Non-pigmented ciliary epithelial cell (primary cell): ENCODE measurements at places on chromosomes 5 and 9.

- no peak for DNase-seq
Observed at GRCh38 chr9:137721899-137722298, 103.1 kb downstream of the EHMT1 start.

GRCh38 chr5:106312360-106312759, 1358.4 kb downstream of the EFNA5 start:
- no peak for DNase-seq

- no peak for DNase-seq
Observed at GRCh38 chr5:167821151-167821550, 470.3 kb upstream of the WWC1 start.

GRCh38 chr5:123180178-123180577, 91.1 kb downstream of the PRDM6 start:
- no peak for DNase-seq

GRCh38 chr5:40623480-40624420, 56.0 kb upstream of the PTGER4 start:
- DNase-seq: no peak

DNA sequence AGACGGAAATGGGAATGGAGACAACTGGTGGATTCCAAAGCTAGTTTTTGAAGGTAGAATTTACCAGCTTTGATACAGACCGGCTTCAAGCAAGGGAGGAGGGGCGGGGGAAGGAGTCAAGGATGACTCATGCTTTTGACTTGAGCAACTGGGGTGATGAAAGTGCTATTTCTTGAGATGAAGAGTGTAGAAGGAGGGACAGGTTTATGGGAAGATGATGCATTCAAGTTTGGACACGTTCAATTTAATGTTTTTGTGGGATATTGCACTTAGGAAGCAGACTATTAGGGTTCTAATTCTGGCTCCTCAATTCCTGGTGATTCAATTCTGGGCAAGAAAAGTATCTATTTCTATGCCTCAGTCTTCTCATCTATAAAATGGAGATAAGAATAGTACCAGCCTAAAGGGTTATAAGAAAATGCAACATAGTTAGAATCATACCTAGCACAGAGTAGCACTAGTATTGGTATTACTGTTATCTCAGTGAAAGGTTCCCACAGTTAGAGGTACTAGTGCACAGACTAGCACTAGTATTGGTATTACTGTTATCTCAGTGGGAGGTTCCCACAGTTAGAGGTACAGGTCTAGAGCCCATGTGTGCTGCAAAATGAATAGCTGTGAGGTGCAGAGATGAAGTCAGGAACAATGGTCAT, 4.6 kb downstream of the NIPAL4 start:
- peak; percentile 82 for DNase-seq

GRCh38 chr9:112049811-112050516, 125.1 kb downstream of the SUSD1 start:
- no peak for DNase-seq

DNA sequence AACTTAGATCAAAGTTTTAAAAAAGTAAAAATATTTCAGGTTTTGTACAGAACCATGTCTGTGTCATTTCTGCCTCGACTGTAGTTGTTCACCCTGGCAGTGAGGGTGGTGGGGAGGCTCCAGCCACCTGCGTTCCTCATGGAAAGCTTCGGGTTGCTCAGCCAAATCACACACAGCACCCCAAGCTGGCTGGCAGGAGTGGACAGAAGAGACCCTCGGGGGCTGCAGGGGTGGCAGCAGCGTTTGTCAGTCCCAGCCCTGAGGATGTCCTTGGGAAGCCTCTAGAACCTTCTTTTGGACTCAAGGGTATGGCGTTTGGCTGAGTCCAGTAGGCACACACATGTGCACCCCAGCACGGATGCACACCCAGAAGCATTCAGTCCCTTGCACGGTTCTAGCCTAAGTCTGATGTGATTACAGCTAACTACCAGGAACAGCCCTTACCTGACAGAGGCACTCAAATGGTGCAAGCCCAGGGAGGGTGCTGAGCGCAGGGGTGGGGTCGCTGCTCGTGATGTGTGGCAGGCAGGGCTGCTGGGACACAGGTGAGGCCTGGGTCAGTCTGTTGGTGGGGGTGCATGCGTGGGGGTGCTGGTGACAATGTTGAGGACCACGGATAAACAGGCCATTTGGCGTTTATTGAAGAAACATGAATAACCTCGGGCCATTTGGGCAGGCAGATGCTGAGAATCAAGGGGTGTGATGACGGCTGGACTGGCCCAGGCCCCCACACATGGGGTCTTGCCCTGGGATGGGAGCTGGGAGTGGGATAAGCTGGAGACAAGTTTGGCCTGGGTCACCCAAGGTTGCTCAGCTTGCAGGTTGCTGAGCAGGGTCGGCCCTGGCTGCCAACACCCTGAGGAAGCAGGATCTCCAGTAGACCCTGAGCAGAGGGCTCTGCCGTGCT, 103.4 kb downstream of the PHF2 start:
- DNase-seq: no peak

DNA sequence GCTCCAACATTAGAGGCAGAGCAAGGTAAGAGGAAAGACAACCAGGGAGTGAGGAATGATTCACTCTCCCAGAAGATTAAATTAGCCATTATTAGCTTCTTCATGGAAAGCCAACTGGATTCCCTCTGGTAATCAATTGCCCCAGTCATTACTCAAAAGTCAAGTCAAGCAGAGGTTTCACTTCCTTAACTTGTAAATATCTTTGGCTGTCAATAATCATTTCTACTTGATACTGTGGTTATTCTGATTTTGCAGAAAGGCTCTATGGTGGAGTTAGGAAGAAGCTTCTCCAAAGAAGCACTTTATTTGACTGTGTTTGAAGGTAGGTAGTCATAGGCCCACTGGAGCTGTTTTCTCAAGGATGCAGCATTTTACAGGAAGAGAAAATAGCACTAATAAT, 78.0 kb downstream of the JAKMIP2 start:
- DNase-seq: no peak

- DNase-seq: no peak
Observed at GRCh38 chr9:115598751-115599150, 480.8 kb upstream of the TNC start.

DNA sequence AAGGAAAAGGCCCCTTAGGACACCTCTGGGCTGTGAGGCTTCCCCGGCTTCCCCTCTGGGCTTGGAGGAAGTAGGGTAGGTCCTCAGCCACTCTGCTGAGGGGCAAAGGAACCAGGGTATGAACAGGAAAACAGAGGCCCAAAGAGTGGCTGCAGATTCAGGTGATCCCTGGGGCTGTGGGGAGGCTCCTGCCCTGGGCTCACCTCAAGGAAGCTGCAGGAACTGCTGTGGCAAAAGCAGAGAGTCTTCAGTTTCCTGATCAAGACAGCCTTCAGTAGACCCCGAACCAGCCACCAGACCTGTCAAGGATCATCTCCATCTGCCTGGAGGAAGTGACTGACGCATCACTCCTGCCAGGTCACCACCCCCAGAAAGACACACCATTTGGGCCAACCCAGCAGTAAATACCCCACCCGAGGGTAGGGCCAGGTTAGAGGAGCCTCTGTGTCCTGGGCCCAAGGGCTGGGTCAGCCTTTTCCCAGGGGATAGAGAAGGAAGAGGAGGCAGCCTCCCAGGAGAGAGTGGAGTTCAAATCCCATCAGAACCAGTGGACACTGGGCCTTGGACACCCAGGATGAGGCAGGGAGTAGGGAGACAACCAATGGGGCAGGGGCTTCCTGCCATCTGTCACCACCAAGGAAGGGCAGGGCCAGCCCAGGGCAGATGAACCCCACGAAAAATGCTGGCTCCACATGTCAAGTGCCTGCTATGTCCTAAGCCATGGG, 5.8 kb upstream of the ST6GALNAC6 start:
- no peak for DNase-seq

DNA sequence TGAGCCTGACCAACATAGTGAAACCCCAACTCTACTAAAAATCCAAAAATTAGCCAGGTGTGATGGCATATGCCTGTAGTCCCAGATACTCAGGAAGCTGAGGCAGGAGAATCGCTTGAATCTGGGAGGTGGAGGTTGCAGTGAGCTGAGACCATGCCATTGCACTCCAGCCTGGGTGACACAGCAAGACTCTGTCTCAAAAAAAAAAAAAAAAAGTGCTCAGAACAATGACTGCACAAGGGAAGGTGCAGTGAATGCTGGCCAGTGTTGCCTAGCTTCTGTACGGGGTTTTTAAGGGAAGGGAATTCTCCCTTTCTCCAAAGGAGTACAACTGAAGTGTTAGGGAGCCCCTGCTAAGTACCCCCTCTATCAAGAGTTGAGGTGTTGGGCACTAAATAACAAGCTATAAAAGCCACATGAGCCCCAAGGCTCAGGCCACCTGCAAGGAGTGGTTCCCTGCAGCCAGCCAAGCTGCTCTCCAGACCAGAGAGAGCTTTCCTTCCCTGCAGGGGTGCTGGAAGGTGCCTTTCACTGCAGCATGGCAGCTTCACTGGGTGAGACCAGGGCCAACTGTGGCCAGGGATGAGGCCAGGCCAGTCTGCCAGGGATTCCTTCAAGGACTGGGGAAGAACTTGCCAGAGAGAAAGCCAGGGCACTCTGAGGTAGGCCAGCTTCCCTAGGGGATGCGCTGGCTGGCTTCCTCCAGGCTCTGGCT, 14.8 kb downstream of the GADD45G start:
- no peak for DNase-seq

DNA sequence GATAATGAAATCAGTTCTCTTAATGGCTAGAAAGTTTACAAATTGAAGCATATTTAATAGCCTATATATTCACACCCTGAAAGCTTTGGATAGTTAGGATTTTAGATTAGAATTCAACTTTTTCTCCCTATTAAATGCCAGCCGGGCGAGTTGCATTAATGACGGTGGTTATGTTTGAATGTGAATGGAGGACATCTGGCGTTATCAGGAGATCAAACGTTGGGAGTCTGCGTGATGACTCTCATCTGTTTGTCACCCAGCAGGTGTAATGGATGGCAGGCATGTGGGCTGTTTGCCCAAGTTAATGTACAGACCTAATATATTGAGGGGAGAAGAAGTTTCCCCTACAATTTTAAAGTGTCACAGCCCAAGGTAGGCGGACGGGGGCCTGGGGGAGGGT, 1227.7 kb upstream of the WWC1 start:
- no peak for DNase-seq

- no peak for DNase-seq
Observed at GRCh38 chr5:4197151-4197550, 601.5 kb downstream of the IRX1 start.

DNA sequence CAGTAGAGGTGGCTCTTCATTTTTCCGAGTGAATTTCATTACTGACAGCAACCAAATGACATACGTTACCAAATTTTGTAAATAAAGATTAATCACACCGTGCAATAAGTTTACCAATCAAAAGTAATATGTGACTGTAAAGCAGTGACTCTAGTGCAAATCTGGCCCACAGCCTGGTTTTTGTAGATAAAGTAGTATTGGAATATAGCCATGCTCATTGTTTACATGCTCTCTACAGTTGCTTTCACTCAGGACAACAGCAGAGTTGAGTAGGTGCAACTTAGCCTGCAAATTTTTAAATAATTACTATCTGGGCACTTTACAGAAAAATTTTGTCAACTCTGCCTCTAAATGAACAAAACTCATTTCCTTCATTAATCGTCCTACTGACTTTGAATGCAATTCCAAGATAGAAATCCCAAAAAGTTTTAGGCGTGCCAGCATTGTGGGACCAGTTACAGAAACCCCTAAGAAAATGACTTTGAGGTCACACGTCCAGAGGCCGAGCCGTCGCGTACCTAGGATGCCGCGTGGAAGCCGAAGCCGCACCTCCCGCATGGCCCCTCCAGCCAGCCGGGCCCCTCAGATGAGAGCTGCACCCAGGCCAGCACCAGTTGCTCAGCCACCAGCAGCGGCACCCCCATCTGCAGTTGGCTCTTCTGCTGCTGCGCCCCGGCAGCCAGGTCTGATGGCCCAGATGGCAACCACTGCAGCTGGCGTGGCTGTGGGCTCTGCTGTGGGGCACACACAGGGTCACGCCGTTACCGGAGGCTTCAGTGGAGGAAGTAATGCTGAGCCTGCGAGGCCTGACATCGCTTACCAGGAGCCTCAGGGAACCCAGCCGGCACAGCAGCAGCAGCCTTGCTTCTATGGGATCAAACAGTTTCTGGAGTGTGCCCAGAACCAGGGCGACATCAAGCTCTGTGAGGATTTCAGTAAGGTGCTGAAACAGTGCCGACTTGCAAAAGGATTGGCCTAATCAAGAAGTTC, 180.7 kb upstream of the TLE4 start:
- no peak for DNase-seq

- DNase-seq: no peak
Observed at GRCh38 chr9:110329639-110330230, 7.9 kb downstream of the TXNDC8 start.

- no peak for DNase-seq
Observed at GRCh38 chr9:105257809-105258208, 13.4 kb downstream of the SLC44A1 start.

- DNase-seq: no peak
Observed at GRCh38 chr9:36194326-36195000, 3.7 kb downstream of the CLTA start.

DNA sequence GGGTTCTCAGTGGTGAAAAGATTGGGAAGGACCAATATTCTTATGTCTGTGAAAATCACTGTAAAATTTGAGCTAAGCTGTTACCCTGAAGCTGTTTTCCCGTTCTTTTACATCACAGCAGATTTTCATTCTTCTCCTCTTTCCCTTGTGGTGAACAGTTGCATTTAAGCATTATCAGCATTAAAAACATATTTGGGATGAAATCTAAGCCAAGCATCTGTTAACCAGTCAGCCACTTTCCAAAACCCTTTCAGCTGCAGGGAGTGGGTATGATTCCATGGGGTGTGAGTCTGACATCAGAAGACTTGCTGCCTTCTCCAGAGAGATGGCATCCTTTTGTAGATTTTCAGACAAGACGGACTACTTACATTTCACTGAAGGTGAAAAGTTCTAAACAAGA, 97.2 kb downstream of the TRIO start:
- no peak for DNase-seq

DNA sequence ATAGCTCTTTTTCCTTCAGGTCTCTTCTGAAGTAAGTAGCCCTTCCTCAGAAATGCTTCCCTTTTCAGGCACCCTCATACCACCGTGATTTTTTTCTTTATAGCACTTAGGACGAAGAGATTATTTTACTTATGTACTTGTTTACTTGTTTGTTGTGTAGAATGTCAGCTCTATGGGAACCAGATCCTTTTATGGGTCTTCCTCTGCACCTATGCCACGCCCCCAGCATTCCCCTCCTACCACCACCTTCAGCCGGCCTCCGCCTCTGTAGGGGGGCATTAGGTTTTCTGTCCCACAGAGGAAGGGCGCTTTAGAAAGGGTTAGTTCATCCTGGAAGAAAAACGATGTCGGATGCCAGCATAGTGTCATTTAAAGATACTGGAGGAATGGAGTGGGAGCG, 1.8 kb downstream of the CDKN2B-AS1 start:
- DNase-seq: no peak

DNA sequence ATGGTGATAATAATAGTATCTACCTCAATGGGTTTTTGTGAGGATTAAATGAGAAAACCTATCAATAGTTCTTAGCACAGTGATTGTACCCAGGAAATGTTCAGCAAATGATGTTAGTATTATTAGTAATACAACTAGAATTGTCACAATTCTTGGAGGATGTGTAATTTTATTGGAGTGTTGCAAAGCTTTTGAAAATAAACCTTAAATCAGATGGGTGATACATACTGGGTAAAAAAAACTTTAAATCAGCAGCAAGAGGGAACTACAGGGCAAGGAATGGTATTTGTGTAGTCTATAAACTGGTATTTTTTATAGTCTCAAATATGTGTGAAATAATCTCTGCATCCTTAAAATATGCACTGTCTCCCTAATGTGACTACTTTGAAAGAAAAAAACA, 371.6 kb downstream of the PIK3R1 start:
- DNase-seq: no peak

- DNase-seq: no peak
Observed at GRCh38 chr5:59042201-59043055, 459.6 kb downstream of the RAB3C start.
